ENCODE measurements at places on chromosomes 2 and 18.

DNA sequence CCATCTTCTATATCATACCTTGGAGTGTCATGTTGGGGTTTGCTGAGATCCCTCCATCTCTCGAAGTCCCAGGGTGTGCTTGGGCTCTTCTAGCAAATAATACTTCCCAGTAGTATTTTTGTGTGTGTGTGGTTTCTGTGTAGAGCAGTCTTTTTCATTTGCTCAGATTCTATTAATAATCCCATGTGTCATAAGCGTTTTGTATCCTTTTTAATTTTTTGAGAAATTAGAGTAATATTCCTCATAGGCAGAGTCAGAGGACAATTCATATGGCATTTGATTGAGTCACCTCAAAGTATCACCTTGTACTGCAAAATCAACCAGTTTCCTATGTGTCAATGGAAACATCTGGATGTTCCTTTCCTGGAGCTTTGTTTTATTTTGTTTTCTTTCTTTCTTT is 37.4 kb upstream of the PPP1R1C start:
- no peak for DNase-seq

GRCh38 chr2:186101616-186102015 is 363.0 kb downstream of the FSIP2 start:
- no peak for DNase-seq

GRCh38 chr18:37243741-37244140 is 321.9 kb downstream of the CELF4 start:
- no peak for DNase-seq

DNA sequence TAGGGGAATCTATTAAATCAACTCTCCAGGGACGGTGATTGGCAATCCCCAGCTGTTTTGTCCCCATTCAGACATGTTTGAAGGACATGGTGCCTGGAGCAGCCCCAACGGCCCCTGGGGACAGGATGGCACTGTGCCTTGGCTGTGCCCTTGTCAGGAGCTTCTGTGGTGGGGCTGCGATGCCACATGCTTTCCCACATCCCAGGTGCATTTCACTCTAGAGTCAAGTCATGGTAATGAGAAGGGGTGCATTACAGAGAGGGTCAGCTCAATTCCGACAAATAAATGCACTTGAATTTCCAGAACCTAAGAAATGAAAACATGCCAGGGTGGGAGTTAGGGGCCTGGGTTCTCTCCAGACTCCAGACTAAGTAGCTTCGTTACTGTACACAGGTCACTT is 289.4 kb upstream of the PXDN start:
- DNase-seq = no peak

- DNase-seq = no peak
These were observed 304.6 kb upstream of the CXCR4 start for GRCh38 chr2:136422512-136422911.

All from right renal cortex interstitium (tissue), 3 donors.